ENCODE measurements at places on chromosomes 1 and 21.

GRCh38 chr1:204751883-204752687 lies 66.5 kb upstream of the LRRN2 start:
- no peak for DNase-seq

GRCh38 chr21:26130249-26130881 lies 40.2 kb downstream of the APP start:
- no peak for DNase-seq

- no peak for DNase-seq
Measured at GRCh38 chr1:211541720-211542477, 37.1 kb downstream of the SLC30A1 start.

- DNase-seq: peak; percentile 49
Measured at GRCh38 chr1:205435578-205436573, 14.0 kb upstream of the LEMD1 start.

GRCh38 chr1:3716351-3716750 lies 35.9 kb upstream of the CCDC27 start:
- DNase-seq: no peak

DNA sequence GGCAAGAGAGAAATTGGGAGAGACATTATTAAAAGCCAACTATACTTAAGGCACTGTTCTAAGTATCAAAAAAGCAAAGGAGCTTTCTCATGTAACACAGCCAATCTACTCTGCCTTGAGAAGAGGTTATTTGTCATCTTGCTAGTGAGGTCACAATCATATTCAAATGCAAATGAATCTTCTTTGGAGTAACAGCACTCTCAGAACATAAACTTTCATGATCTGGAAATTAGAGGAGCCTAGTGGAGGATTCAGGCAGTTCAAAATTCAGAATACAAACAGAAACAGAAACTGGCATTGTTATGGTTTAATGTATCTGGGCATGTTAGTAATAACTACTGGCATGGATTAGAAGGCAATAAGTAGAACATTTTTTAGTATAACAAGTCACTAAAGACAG lies 57.4 kb downstream of the ARID4B start:
- no peak for DNase-seq

DNA sequence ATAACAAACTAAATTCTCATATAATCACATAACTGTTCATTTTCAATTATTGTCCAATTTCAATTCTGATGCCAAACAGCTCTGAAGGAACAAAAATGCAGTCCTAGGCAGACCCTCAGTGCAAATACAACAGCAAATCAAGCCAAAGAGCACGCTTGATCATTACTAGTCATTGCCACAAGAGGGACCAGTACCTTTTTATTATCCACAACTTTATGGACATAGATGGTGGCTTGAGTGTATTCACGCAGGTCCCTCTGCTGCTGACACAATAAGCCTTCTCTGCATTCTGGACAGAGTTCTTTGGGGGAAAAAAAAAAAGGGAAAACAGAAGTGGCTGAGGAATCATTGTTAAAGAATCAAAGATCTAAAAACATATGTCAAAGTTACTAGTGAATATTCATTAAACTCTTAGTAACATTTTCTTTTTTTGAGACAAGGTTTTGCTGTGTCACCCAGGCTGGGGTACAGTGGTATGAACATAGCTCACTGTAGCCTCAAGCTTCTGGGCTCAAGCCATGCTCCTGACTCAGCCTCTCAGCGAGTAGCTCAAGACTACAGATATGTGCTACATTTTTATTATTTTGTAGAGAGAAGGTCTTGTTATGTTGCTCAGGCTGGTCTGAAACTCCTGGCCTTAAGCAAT lies 34.3 kb upstream of the RAP1GAP start:
- no peak for DNase-seq

DNA sequence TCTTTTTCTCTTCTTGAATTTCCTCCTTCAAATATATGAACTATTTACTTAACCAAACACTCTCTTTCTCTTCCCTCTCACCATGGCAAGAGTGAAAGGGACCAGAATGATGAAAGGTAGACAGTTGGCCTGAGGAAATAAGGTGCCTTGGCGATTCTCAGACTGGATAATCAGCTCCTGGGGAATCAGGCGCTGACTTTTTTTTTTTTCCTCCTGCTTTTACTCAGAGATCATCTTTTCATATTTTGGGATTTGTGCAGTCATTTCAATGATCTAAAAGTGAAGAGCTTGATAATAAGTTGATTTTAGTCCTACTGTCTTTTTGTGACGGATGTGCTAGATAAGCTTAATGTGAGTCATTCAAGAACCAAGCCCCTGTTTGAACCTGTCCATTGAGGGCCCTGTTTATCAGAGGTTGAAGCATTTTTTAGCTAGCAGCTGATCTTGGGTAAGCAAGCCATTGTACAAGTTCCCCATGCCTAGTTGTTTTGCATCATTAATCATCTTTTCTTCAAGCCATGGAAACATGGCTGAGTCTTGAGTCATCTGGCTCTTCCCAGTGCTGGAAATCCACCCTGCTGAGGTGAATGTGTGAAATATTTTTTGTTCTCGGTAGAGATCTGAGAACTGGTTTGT lies 40.8 kb downstream of the ITSN1 start:
- no peak for DNase-seq

DNA sequence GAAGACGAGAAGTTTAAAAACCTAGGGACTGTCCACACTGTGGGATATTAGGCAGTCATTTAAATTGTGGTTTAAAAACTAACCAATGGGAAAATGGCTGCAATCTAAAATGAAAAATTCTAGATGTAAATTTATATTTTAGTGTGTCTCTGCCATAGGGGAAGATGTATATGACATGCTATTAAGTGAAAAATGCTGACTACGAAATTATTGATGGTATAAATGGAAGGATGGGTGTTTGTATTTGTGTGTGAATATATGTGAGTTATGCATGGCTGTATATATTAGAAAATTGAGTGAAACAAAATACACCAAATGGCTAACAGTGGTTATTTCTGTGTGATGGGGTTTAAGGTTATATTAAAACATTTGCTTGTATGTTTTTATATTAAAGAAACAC lies 260.7 kb downstream of the AJAP1 start:
- DNase-seq: no peak

DNA sequence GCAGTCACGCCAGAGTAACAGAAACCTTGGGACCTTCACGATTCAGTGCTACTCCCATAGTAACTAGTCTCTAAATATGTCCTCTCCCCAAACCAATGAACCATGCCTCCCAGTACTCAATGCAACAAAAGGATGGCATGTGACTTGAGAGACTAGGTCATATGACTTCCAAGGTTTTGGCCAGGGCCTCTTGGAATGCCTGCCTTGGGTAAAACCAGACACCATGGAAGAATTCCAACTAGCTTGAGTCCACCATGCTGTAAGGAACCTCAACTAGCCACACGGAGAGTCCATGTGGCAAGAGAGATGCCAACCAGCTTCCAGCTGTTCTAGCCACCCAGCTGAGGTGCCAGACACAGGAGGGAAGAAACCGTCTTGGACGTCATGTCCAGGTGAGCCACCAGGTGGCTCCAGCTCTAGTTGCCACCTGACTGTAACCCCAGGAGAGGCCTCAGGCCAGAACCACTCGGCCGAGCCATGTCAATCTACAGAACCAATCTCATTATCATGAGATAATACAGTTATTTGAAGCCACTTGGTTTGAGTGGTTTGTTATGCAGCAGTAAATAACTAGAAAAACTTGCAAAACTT lies 115.0 kb downstream of the SYF2 start:
- no peak for DNase-seq

DNA sequence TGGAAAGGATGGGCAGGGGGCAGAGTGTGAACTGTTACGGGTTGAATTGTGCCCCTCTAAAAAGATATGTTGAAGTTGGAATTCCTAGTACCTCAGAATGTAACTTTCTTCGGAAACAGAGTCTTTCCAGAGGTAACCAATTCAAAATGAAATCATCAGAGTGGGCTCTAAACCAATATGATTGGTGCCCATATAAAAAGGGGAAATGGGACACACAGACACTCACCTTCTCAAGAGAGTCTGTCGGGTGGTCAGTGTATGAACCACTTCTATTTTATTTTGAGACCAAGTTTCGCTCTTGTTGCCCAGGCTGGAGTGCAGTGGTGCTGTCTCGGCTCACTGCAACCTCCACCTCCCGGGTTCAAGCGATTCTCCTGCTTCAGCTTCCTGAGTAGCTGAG lies 7.6 kb downstream of the EDARADD start:
- DNase-seq: no peak

DNA sequence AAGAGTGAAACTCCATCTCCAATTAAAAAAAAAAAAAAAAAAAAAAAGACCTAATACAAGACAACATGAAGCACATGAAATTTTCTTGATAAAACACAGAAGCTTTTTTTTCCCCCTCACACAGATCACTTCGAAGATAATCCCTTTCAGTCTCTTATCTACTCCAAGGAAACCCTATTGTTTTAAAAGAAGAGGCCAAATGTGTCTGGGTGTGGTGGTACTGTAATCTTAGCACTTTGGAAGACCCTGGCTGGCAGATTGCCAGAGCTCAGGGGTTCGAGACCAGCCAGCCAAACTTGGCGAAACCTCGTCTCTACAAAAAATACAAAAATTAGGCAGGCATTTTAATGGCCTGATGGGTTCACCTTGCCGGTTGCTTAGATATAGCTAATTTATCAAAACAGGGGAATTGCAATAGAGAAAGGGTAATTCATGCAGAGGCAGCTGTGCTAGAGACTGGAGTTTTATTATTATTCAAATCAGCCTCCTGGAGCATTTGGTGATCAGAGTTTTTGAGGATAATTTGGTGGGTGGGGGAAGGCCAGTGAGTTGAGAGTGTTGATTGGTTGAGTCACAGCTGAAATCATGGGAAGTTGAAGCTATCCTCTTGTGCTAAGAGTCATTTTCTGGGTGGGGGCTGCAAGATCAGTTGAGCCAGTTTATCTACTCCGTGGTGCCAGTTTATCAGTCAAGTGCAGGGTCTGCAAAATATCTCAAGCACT lies 62.5 kb downstream of the SLC16A1 start:
- no peak for DNase-seq

DNA sequence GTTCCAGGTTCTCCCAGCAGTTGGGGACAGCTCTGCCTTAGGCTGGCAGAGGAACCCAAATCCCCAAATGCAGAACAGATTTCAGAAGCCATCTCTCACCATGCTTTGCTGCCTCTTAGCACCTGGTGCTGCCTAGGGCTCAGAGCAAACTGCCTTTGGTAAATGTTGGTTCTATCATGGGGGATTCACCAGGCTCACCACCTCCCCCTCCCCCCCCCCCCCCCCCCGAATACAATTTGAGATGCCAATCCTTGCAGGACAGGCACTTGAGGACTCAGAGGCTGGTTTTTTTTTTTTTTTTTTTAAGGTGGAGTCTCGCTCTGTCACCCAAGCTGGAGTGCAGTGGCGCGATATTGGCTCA lies 447 bp upstream of the PAQR6 start:
- no peak for DNase-seq

GRCh38 chr1:119040906-119041305 lies 52.8 kb upstream of the TBX15 start:
- DNase-seq: no peak

DNA sequence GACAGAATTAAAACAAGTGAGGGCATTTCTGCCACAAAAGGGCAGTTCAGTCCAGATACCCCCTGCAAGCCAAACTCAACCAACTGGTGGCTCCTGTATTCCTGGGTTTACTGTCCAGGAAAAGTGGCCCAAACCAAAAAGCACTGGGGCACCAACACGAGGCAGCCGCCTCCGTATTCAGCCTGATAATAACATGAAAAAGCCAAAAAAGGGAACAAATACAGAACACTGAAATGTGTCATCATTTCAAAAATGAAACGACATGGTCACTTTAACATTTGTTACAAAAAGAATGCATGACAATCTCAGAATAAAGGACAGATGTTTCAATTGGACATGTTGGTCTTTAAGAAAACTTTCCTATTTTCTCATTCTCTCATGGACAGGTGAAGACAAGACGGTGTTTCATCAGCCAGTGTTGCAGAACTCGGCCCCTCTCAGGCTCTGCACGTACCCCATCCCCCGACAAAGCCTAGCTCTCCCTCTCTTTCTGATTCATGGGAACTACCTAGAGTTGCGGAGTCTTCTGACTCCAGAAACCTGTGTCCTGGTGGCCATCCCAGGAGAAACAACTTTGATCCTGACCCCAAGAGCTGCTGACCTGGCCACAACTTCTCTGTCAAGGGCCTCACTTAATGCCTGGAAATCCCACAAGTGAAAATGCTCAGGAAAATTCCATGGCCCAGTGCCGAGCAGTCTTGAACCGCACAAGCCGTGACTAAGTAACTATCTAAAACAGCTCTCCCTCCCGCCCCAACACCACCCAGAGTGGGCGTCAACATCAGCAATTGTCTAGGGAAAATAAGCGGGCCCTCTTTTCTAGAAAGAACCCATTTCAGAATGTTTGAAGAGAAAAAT lies 27.1 kb downstream of the ZBTB17 start:
- no peak for DNase-seq

GRCh38 chr1:58886611-58887010 lies 102.8 kb upstream of the JUN start:
- no peak for DNase-seq

- DNase-seq: no peak
Measured at GRCh38 chr1:248758352-248758751, 2.8 kb upstream of the LYPD8 start.

- no peak for DNase-seq
Measured at GRCh38 chr1:11858968-11859871, 475 bp upstream of the NPPB start.

GRCh38 chr1:27383039-27383605 lies at the start of gene CD164L2:
Gene CD164L2, minus strand, starts transcription at chr1:27383333. Its CDS starts 94 bp downstream, at chr1:27383239.
- DNase-seq: no peak

GRCh38 chr1:6660415-6661049 lies 35.9 kb downstream of the THAP3 start:
- DNase-seq: no peak
